ENCODE measurements at places on chromosomes 12 and 14. TPM values are rescaled to one million over a fixed set of nuclear protein-coding genes. Genes with fewer than 3 reads are reported as not detected.

CIROP gene
- 0.10 TPM for total RNA-seq

SLCO1B1 gene
- total RNA-seq: 0.06 TPM

TBC1D30 gene
- total RNA-seq: 9.0 TPM

RTL1 gene
- 0.44 TPM for total RNA-seq

CLEC2A gene
- not detected for total RNA-seq

NABP2 gene
- 20.8 TPM for total RNA-seq

SIRT4 gene
- 5.1 TPM for total RNA-seq

CLEC4A gene
- 3.0 TPM for total RNA-seq

TAS2R8 gene
- total RNA-seq: 0.89 TPM

LALBA gene
- not detected for total RNA-seq

- H3K4me1 ChIP-seq: no peaks in the 10 kb centered on the region
- DNase-seq: no peak
- H3K27ac ChIP-seq: no peak overlapping the region
Measured at GRCh38 chr14:53516261-53516774, 363.2 kb upstream of the DDHD1 start.

- no peaks in the 10 kb centered on the region for H3K27me3 ChIP-seq
- no peak overlapping the region for H3K27ac ChIP-seq
- H3K4me3 ChIP-seq: no peak overlapping the region
- H3K4me1 ChIP-seq: peaks cover 43% of the 10 kb centered on the region
Measured at GRCh38 chr14:22887990-22888378, 5.0 kb downstream of the REM2 start.

DNA sequence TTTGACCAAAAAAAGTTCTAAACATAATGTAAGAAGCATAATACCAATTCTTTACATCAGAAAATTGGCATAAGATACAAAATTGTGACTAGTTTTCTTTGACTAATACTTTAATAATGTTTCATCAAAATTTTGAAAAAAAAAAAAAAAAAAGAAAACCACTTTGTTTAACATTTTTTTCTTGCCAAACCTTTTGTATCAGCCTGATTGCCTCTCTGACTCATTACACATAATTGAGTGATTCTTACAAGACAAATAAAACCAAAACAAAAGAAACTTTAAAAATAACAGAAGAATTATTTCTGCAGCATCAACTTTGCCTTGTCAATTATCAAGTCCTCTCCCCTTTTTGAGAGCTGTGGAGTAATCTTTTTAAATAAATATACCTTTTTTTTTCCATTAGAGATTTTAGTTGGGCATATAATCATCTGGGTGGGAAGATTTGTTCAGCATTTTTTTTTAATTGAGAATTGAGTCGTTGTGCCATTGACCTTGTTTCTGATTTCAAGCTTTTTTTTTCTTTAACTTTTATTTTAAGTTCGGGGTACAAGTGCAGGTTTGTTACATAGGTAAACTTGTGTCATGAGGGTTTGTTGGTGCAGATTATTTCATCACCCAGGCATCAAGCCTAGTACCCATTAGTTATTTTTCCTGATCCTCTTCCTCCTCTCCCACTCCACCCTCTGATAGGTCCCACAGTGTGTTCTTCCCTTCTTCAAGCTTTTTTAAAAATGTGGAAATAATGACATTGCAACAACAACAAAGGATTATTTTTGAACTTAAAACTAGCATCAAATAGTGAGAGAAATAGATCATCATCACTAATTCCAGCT, 45.8 kb upstream of the HMGA2 start:
- no peak for DNase-seq
- no peaks in the 10 kb centered on the region for H3K4me1 ChIP-seq
- H3K27me3 ChIP-seq: no peaks in the 10 kb centered on the region
- H3K4me3 ChIP-seq: no peak overlapping the region
- H3K27ac ChIP-seq: no peak overlapping the region
- H3K36me3 ChIP-seq: no peaks in the 10 kb centered on the region

- H3K36me3 ChIP-seq: no peaks in the 10 kb centered on the region
- H3K4me1 ChIP-seq: no peaks in the 10 kb centered on the region
Measured at GRCh38 chr12:14700935-14701334, 4.5 kb upstream of the GUCY2C start.

DNA sequence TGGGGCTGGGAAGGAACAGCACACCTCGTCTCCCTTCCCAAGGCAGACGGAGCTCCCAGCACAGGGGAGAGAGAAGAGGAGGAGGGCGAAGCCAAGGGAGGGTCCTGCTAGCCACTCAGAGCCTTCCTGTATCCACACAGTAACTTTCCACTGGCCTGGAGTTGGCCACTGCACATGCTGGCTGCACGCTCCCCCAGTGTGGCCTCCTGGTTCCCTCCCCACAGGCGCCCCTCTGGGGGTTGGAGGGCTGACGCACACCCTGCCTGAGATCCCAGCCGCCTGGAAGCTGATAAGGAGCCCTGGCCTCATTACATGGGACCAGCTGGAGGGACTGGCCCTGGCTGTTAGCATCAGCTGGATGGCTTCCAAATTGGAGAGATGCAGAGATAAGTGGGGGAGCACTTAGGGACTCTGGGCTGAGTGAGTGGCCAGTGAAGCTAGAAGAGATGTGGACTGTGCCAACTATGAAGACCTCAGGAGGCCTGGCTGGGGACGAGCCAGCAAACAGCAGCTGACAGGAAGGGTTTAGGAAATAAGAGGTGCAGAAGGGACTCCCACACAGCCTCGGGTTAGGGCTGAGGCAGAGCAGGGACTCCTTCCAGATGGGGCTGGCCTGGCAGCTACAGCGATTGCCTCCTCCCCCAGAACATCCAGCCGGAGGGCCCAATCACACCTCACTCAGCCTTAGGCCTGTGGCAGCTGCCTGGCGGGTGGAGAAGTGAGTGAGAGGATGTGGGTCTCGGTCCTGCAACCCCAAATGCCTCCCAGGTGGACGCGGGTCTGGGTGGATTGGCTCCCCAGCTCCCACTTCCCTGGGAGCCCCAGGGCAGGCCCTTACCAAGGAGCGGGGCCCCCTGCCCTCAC, 26.3 kb upstream of the BCDIN3D start:
- H3K27me3 ChIP-seq: no peaks in the 10 kb centered on the region
- DNase-seq: peak; percentile 35
- no peak overlapping the region for H3K27ac ChIP-seq
- H3K4me1 ChIP-seq: peaks cover 52% of the 10 kb centered on the region

- peaks cover 25% of the 10 kb centered on the region for H3K27me3 ChIP-seq
- peaks cover 10% of the 10 kb centered on the region for H3K4me1 ChIP-seq
- peaks cover 47% of the 10 kb centered on the region for H3K36me3 ChIP-seq
- DNase-seq: no peak
- H3K27ac ChIP-seq: no peak overlapping the region
Measured at GRCh38 chr12:132584429-132584828, 26.0 kb downstream of the LRCOL1 start.

GRCh38 chr14:71143381-71144290, 236.4 kb downstream of the PCNX1 start:
- peaks cover 8% of the 10 kb centered on the region for H3K4me1 ChIP-seq
- H3K4me3 ChIP-seq: no peak overlapping the region
- DNase-seq: no peak
- H3K27me3 ChIP-seq: no peaks in the 10 kb centered on the region

- no peaks in the 10 kb centered on the region for H3K36me3 ChIP-seq
- no peak overlapping the region for H3K4me3 ChIP-seq
- DNase-seq: no peak
Measured at GRCh38 chr14:106129274-106129673, 602.9 kb downstream of the TMEM121 start.

GRCh38 chr12:104426926-104427546, 29.7 kb upstream of the CHST11 start:
- no peak for DNase-seq
- H3K27me3 ChIP-seq: no peaks in the 10 kb centered on the region
- H3K4me1 ChIP-seq: no peaks in the 10 kb centered on the region
- no peaks in the 10 kb centered on the region for H3K36me3 ChIP-seq

DNA sequence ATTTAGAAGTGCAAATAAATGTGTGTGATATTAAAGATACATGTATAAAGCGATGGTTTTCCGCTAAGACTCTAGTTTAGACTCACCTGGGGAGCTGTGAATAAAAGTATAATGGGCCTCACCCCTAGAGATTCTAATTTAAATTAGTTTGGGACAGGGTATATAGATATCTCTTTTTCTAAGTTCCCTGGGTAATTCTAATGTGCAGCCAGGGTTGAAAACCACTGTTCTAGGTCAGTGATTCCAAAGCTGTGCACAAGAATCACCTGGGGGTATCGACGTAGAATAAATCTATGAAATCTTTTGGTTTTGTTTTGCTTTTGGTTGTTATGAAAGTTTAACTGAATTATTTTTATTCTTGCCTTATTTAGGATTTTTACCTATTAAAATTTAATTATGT, 302.1 kb downstream of the KCNH5 start:
- H3K4me1 ChIP-seq: no peaks in the 10 kb centered on the region
- H3K27me3 ChIP-seq: no peaks in the 10 kb centered on the region
- DNase-seq: no peak
- no peak overlapping the region for H3K27ac ChIP-seq

DNA sequence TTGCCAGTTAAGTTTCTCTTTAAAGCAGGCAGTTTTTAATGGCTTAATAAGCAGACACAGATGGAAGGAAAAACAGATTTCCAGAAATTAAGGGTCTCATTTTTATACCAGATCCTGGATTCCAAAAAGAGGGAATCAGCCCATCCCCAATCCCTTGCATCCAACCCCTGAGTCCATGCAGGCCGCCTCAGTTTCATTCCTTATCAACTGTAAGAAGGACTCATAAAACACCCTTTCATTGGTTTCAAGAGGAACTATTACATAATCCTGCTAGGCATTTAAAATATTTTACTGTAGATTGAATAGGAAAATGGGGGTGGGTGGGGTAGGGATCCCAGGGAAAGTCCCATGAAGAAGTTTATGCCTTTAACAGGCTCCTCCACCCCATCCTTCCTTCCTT, 9.4 kb downstream of the CCDC184 start:
- no peaks in the 10 kb centered on the region for H3K27me3 ChIP-seq
- no peaks in the 10 kb centered on the region for H3K36me3 ChIP-seq
- H3K4me1 ChIP-seq: peaks cover 10% of the 10 kb centered on the region

DNA sequence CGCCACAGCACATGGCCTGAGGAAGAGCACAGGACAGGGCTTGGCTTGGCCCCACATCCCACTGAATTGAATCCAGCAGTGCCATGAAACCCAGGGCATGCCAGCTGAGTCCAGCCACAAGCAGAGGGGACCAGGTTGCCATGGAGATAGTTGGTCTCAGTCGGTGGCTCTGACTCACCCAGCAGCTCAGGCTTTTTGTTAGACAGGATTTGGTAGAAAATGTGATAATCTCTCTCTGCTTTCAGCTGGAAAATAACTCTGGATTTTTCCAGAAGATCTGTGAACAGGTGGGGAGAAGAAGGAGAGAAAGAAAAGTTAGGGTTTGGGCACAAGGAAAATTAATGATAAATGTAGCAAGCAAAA, 4.8 kb downstream of the MYH7 start:
- no peaks in the 10 kb centered on the region for H3K27me3 ChIP-seq
- peak; percentile 65 for DNase-seq
- H3K4me3 ChIP-seq: no peak overlapping the region
- H3K36me3 ChIP-seq: no peaks in the 10 kb centered on the region
- peak overlapping the region; percentile 51 for H3K27ac ChIP-seq

DNA sequence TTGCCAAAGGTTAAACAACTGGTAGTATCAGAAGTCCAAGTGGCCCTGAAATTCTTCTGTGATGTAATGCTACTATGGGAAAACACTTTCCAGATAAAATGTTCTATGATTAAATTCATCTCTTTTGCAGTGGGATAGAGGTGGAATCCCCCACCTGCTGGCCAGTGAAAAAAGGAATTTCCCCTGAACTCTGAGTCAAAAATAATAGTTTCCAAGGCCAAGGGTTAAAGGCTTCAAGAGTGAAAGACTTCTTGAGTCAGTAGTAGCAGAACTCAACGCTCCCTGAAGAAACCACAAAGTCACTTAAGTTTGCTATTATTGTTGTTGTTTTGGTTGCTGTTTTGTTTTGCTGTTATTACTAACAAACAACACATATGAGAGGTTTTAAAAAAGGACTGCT, 330.8 kb downstream of the SOX5 start:
- H3K36me3 ChIP-seq: no peaks in the 10 kb centered on the region
- H3K27ac ChIP-seq: no peak overlapping the region
- no peaks in the 10 kb centered on the region for H3K27me3 ChIP-seq

GRCh38 chr14:88688386-88688785, 104.4 kb downstream of the EML5 start:
- H3K4me3 ChIP-seq: no peak overlapping the region
- H3K27ac ChIP-seq: no peak overlapping the region
- H3K27me3 ChIP-seq: no peaks in the 10 kb centered on the region
- DNase-seq: no peak
- H3K4me1 ChIP-seq: no peaks in the 10 kb centered on the region

DNA sequence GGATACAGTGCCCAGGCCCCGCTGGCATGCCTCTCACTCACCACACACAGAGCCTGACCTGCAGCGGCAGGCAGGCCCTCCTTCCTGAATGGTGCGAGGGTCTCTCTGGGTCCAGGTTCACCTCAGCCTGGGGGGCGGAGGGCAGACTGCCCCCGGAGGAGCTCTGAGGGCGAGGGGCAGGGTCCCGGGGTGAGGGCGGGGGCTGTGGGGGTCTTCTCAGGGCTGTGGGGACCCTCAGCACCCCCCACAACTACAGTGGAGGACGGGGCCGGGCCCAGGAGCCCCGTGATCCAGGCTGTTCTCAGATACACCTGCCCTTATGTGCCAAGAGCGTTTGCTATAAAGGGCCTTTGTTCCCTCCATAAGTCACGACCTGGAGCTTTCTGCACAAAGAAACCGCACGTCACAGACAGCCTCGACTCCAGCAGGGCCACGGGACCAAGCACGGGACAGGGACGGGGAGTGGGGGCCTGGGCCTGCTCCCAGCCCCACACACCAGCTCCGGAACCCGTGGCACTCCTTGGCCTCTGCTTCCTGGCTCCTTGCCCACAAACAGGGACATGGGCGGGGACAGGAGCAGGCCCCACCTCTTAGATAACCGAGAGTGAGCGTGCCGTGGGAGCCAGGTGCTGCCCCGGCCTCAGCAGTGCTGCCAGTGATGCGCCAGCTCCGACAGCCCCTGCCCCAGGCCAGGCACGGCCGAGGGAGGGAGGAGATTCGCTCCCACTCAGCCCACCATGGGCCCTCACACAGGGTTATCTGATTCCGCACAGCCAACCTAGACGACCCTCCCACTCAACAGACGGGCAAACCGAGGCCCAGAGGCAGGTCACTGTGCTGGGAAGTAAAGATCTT, 101.9 kb downstream of the RFLNA start:
- H3K36me3 ChIP-seq: peaks cover 97% of the 10 kb centered on the region
- no peak overlapping the region for H3K27ac ChIP-seq
- DNase-seq: no peak
- H3K4me3 ChIP-seq: no peak overlapping the region
- H3K4me1 ChIP-seq: peaks cover 88% of the 10 kb centered on the region

GRCh38 chr12:103333676-103334075, 162.1 kb downstream of the C12orf42 start:
- H3K27ac ChIP-seq: peak overlapping the region; percentile 45
- H3K36me3 ChIP-seq: no peaks in the 10 kb centered on the region
- peaks cover 3% of the 10 kb centered on the region for H3K27me3 ChIP-seq
- no peak overlapping the region for H3K4me3 ChIP-seq

GRCh38 chr12:69610729-69611128, at the start of gene LRRC10:
Gene LRRC10 (minus strand): TSS chr12:69610907. CDS start chr12:69610838, 69 bp downstream.
- H3K27me3 ChIP-seq: no peaks in the 10 kb centered on the region
- no peak for DNase-seq
- no peaks in the 10 kb centered on the region for H3K36me3 ChIP-seq

GRCh38 chr14:105576525-105577088, 50.2 kb downstream of the TMEM121 start:
- no peak overlapping the region for H3K4me3 ChIP-seq
- no peaks in the 10 kb centered on the region for H3K4me1 ChIP-seq
- no peaks in the 10 kb centered on the region for H3K27me3 ChIP-seq
- DNase-seq: no peak

GRCh38 chr12:12178559-12178958, 88.3 kb downstream of the LRP6 start:
- no peak for DNase-seq
- H3K27me3 ChIP-seq: no peaks in the 10 kb centered on the region
- no peak overlapping the region for H3K27ac ChIP-seq
